ENCODE measurements at places on chromosomes 4 and X. TPM values are rescaled to one million over a fixed set of nuclear protein-coding genes. Genes with fewer than 3 reads are reported as not detected.

GRCh38 chrX:71634366-71634765 lies 16.1 kb upstream of the CXCR3 start:
- no peak for DNase-seq

DNA sequence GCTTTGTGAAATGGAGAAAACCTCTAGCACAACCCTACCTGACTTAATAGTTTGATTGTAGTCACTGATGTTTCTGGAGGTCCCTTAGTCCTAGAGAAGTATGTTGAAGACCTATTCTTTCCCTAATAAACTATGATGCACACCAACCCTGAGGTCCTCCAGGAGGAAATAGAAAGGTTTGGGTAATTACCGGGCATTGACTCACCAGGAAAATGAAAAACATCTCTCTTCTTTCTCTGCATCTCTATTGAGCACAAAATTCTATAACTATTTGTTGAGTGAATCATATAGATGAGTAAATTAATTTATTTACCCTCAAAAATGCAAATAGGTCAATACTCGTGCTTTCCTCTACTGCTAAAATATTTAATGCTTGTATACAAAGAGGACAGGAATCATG lies 582.4 kb upstream of the FAM241A start:
- DNase-seq = no peak

Gene HGFAC
- total RNA-seq = not detected

Gene L1CAM
- total RNA-seq = 16.4 TPM

- DNase-seq = no peak
These were observed 71.5 kb downstream of the SLC16A2 start for GRCh38 chrX:74492720-74493201.

DNA sequence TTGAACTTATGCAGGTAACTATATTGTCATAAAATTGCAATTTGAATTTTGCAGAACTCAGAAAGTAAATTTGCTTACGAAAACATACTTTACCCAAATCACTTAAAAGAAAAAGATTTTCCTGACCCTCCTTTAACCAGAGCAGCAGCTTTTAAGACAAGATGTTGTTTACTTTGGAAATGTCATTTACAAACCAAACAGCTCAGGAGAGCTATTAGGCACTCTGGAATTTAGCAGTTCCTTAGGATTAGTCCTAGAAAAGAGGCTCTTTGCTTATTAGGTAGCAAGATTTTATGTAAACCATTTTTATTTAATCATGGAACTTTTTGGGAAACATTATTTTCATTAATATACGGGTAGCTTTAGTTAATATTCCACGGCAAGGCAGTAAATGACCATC lies 765.7 kb upstream of the POU3F4 start:
- DNase-seq = no peak

DNA sequence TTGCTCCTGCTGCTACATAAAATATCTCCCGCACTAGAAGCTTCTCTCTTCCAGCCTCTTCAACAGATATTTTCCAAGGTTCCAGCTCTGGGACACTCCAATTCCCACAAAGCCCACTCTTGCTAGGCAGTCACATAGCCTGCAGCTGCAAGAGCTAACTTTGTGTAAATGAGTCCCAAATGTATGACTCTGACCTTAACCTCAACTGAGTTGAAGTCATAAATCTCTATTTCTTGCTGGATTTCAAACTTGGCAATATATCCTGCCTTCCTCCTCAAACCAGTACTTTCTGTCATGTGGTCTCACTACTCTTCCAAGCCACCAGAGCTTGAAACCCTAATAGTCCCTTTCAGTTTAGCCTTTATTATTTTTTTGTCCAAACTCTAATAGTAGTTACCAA lies 315.4 kb upstream of the GRIA3 start:
- no peak for DNase-seq

DNA sequence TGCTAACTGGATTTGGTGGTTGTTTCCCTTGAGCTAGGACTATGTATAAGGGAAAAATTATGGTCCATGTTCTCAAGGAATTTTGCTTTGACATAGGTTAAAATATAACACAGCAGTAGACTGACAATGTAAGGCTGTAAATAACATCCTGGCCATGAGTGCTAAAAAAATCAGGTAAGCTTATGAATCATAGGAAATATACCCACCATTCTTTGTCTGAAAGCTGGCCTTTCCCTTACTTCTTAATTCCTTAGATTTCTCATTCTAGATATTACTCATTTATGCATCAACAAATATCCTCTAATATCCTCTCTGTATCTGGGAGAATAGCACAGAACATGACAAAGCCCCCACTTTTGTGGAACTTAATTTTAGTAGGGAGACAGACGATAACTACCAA lies 6.8 kb upstream of the CHRNA9 start:
- no peak for DNase-seq

DNA sequence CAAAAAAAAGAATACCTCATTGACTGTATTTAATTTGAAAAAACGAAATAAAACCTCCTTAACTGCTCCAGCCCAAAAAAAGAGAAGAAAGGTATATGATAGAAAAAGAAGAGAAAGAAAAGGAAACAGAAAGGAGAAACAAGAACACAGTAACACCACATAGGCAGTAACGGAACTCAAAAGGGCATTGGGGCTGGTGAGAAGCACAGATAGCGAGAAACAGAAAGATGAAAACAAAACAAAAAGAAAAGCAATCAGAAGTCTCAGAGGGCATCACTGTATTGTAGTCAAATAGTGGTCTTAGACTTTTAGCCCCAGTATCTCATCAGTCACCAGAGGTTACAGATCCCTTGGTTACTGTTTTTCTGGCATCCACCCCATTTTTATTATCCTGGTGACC lies 88.6 kb downstream of the NFKB1 start:
- no peak for DNase-seq

Gene ATOH1
- total RNA-seq = not detected

DNA sequence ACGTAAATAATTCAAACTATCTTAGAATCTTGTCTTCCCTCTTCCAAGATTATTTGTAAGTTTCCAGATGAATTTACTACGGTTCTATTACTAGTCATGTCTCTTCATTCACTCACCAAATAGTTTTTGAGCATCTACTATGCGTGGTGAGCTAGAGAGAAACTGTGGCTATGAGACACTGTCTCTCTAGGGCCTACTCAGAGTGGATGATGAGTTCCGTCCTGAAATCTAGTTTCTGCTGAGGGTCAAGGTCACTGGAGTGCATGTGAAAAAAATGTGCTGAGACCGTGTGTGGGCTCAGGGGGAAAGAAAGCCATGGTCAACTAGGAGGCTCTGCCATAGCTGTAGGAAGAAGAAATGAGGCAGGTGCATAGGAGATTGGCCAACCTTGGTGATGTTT lies 320.2 kb upstream of the GATB start:
- DNase-seq = no peak

Gene HPGDS
- not detected for total RNA-seq

Data from fibroblast of villous mesenchyme (primary cell).